ENCODE measurements at places on chromosomes 11 and 22.

GRCh38 chr11:54558407-54558806, 45.4 kb downstream of the OR4C46 start:
- no peak for DNase-seq

DNA sequence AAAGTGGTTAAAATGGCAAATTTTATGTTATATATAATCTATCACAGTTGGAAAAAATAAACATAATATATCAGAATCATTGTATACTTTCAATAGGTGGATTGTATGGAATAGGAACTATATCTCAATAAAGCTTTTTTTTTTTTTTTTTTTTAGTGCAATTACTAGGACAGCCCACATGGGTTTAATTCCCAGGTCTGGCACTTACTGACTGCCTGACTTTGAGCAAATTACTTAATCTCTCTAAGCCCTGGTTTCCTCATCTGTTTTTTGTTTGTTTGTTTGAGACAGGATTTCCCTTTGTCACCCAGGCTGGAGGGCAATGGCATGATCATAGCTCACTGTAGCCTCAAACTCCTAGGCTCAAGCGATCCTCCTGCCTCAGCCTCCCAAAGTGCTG, 26.1 kb upstream of the BAIAP2L2 start:
- DNase-seq: peak; percentile 8

DNA sequence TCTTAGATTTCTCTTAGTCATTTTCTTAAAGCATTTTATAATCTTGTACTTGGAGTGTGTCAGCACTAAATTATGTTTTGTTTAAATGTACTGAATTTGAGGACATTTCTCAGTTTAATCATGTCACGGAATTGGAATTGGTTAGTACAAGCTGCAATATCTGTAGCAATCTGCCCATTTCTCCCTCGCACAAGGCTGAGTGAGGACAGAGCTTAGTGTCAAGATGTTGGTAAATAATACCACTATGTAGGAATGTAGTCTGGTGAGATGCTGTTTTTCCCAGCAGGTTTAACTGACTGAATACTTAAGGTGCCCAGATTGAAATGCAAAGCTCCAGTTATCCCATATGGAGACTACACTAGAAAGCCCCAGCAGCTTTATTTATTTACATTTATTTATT, 30.6 kb downstream of the SREBF2 start:
- DNase-seq: no peak

DNA sequence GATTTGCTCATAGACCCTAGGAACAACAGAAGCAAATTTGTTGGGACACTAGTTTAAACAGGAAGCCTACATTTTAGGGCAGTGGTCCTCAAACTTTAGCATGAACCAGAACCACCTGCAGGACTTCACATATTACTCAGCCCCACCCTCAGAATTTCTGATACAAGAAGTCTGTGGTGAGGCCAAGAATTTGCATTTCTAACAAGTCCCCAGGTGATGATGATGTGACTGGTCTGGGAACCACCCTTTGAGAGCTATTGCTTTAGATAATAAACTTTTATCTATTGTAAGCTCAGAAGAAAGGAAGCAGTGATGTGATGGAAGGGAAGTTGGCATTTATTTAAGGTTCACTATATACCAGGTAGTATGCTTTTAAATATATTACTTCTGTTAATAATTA, 194.0 kb downstream of the FAM181B start:
- DNase-seq: no peak

GRCh38 chr22:38924347-38924952, 33.0 kb upstream of the APOBEC3A start:
- DNase-seq: peak; percentile 73

DNA sequence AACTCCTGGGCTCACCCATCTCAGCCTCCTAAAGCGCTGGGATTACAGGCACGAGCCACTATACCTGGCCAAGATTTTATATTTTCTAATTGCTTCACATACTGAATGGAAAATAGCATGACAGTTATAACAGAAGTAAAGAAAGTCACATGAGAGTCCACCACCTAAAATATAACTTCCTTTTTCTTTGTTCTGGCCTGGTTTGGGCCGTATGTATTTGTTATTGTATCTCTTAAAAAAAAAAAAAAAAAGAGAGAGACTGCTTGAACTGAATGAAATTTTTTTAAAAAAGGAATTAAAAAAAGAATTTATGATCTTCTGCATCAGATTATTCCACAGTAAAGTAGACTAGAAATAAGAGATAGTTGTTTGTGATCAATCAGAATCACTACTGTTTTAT, 86.0 kb upstream of the GRIK4 start:
- DNase-seq: no peak

GRCh38 chr22:44261861-44262595, 50.7 kb downstream of the SHISAL1 start:
- DNase-seq: no peak
